Tongue (tissue), 3 donors: ENCODE measurements at places on chromosomes 16 and 17. TPM values are rescaled to one million over a fixed set of nuclear protein-coding genes. Genes with fewer than 3 reads are reported as not detected.

RPL23 gene
- total RNA-seq = 1,363 TPM

KRTAP4-1 gene
- total RNA-seq = not detected

SLC5A2 gene
- not detected for total RNA-seq

HSF5 gene
- total RNA-seq = 0.21 TPM

SLC6A2 gene
- 7.8 TPM for total RNA-seq

- DNase-seq = no peak
Observed at GRCh38 chr17:79952901-79953300, 82.8 kb downstream of the TBC1D16 start.

- no peak for DNase-seq
Observed at GRCh38 chr16:73006026-73006425, 41.9 kb downstream of the ZFHX3 start.

DNA sequence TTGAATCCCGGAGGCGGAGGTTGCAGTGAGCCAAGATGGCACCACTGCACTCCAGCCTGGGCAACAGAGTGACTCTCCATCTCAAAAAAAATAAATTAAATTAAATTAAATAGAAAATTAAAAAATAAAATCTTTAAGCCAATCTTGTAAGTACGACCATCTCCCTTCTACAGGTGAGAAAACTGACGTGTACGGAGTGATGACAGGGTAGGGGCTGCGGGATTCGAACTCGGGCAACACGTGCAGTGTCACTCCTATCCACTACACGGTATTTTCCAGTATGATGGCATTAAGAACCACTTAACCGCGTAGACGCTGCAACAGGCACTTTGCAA is 762 bp downstream of the WDR59 start:
- no peak for DNase-seq

- DNase-seq = no peak
Observed at GRCh38 chr16:54066451-54067105, 220.0 kb downstream of the IRX3 start.

DNA sequence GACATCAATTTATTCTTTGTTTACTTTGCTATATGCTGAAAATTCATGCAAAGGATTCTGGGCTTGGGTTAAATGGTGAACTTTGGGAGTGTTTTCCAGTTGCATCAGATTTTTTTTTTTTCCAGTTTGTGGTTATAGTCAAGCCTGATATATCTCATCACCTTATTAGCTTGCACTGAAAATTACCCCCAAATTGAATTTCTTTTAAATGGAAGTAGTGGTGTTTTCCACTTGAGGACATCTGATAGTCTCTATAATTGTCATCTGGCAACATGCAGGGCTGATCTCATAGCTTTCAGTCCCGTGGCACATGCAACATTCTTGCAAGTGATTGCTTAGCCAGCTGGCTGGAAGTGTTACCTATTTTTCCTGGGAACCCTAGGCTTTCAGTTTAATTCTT is 4.7 kb upstream of the KRTAP3-1 start:
- peak; percentile 73 for DNase-seq

DNA sequence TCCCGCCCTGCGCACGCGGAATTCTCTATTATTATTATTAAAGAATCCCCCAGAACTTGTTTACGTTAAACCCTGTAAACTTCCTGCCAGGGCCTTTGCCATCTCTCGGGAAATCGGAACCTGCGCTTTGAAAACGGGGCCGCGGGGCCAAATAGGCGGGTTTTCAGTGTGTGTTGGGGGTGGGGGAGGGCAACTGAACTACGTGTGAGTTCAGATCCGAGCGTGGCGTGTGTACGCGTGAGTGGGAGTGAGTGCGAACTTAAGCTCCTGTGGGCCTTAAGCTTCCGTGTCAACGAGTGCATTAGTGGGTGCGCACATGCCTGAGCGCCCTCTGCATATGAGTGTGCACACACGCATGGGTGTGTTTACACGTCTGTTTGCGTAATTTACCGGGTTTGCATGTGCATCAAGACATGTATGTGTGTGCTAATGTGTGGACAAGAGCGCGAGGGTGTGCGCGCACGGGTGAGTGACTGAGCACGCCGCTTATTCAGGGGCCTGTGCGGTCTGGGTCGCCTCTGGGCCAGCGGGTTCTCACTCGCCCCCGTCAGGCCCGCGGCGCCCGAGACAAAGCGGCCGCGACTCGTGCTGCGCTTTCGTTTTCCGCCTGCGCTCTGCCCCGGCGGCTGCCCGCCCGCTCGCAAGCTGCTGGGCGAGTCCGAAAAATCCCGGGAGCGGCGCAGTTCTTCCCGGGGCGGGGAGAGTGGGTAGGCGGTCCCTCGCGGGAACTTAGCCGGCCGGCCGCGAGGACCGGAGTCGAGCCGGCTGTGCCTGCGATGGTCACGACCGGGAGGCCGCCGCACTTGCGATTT is 1.2 kb upstream of the FOXF1 start:
- peak; percentile 62 for DNase-seq

DNA sequence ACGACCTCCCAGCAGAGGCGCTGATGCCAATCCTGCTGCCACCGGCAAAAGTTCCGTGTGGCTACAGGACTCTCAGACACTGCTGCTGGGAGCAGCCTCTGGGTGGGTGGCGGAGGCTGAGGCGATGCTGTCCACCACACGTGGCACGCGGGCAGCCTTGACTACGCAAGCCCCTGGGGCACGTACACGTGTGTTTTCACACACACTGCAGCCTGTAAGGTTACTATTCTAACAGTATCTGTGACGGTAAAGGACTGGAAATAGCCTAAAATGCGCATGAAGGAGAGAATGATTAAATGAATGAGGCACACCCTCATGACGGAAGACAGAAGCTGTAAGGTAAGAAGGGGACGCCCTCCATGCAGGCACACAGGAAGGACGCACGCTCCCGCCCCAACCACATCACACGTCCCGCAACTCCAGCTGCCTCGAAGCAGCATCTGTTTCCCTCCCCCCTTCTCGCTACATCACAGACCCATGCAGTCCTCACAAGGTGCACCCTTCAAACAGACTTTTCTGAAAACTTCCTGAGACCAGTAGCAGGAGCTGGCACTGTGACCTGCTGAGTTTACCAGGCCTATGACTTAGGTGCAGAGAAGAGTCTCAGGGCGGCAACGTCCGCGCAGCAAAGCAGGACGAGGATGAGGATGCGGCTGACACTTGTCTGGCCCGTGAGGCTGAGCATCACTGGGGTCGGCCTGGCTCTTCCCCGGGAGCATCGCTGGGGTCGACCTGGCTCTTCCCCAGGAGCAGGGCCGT is 28.7 kb upstream of the FASN start:
- DNase-seq = no peak

- no peak for DNase-seq
Observed at GRCh38 chr16:12132850-12133440, 156.4 kb downstream of the SNX29 start.

DNA sequence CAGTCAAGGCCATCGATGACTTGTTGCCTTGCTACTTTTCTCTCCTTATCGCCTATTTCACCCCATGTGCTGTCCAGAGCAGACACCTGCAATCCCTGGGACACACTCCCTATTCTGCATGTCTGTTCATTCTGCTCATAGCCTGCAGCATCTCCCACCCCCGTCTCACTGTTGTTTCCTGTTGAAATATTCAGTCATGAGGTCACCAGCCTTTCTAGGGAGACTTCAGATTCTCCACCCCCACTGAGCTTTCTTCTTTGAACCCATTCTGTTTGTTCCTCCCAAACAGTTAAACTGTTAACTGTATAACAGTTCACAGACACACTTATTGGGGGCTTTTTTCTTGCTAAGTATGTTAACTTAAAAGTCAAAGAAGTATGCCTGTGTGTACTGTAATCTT is 94.4 kb downstream of the AATF start:
- DNase-seq = no peak

GRCh38 chr16:57525761-57526160 is 10.6 kb downstream of the CCDC102A start:
- DNase-seq = no peak

GRCh38 chr16:27758544-27758943 is 208.6 kb downstream of the KATNIP start:
- DNase-seq = no peak

GRCh38 chr16:175011-175949 is 1.2 kb upstream of the HBA1 start:
- no peak for DNase-seq

- DNase-seq = no peak
Observed at GRCh38 chr16:68324780-68325357, 14.1 kb downstream of the PRMT7 start.

GRCh38 chr17:61088556-61088955 is 311.1 kb upstream of the TBX2 start:
- no peak for DNase-seq

GRCh38 chr16:19804538-19805323 is 79.9 kb downstream of the GPRC5B start:
- DNase-seq = peak; percentile 43

DNA sequence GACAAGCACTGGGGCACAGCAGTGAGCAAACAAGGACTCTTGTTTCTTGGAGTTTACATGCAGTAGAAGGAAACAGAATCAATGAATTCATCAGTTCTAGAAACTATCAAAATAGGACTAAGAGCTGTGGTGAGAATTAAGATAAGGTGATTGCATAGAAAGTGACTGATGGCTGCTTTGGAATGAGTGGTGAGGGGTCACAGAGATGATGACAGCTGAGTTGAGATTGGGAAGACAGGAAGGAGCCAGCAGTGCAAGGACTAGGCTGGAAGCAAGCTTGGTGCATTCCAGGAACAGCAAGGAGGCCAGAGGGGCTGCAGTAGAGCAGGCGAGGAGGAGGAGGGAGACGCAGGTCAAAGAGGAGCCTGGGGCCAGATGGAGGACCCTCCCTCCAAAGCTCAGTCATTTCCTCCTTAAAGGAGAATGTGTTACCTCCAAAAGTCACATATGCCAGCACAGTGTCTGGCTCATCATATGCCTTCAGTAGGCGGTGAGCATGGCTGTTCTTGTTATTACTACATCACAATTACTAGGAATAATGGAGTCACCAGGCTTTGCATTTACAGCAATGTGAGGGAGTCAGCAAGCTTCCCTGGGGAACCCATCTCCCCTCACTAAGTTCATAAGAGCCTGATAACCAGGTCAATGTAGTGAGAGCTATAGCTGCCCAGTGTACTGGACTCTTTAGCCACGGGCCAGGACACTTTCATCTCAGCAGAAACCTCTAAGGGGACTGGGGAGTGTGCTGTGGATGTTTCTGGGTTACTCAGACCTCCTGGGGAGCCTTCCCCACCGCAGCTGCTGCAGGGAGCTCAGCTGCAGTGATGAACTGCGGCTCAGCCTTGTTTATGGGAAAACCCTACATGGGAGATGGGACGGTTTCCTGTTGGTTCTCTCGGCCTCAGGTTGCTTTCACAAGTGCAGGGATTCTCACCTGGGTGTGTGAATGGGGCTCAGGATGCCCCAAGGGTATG is 157.2 kb downstream of the SEC14L1 start:
- DNase-seq = no peak

GRCh38 chr17:2211661-2212399 is 91.8 kb downstream of the SMG6 start:
- no peak for DNase-seq

DNA sequence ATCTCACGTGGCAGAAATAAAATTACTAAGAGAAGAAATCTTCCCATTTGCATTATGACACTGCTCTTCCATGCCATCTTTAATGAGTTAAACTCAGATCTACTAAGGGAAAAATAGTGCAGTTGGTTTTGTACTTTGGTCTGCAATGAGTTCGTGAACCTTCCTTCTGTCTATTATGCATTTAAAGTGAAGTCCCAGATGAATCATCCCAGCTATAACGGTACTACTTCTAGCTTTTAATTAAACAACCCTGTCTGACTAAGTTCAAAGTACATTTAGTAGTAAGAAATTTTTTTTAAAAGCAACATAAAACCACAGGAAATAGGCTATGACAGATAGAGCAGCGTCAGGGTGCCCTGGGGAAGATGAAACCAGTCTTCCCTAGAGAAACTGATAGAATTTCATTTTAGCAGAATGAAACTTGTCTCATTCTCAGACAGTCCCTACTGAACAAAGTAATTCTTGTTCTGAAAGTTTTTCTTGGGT is 1.8 kb downstream of the TMIGD1 start:
- DNase-seq = no peak

GRCh38 chr16:19872935-19873334 is 11.7 kb downstream of the GPRC5B start:
- DNase-seq = no peak

DNA sequence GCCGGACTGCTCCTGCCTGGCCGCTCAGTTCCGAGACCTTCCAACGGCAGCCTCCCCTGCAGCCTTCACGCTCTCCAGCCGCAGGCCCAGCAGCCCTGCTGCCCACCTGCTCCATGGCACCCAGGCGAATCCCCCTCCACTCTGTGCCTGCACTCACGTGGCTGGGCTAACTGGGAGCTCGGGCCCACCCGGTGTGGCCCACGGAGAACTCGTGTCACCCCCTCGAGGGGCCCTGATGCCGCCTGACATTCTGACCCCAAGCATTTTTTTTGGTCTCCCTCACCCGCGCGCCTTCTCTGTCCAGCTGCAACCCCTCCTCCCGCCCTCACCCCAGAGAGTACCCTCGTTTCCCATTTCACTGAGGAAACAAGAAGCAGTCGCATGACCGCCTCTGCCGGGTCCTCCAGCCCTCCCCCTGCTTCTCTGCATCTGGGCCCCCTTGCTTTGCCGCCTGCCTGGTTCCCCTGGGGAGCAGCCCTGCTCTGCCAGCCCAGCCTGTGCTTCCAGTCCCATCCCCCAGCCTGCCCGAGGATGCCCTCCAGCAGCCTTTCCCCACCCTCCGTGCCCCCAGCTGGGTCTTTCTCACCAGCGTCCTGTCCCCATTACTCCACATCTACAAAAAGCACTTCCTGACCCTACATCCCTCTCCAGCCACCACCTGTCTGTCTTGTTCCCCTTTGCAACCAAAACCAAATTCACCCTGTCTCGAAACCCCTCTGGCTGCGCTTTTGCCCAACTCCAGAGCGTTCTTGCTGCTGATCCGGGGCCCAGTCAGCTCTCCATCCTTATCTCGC is 146.4 kb upstream of the CHMP6 start:
- peak; percentile 43 for DNase-seq

DNA sequence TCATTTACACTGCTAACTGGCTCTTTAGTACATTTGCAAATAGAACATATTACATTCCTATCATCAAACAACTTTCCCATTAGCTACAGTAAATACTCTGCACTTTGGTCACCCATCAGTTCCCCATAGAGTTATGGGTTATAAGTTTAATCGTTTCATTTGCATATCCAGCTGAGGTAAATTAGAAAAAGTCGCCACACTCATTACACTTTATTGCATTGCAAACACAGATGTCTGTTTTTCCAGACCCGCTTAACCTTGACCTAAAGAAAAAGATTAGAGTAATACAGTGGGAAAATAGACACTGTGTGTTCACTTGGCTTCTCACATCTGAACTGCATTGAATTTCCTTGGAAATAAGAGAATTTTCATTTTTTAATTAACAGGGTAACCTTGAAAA is 213.1 kb upstream of the PSMD7 start:
- no peak for DNase-seq

- DNase-seq = no peak
Observed at GRCh38 chr17:19717411-19717908, 1.1 kb upstream of the SLC47A2 start.

GRCh38 chr17:4509923-4510617 is 11.4 kb downstream of the SPNS2 start:
- no peak for DNase-seq
